ENCODE measurements at places on chromosomes 12 and 14.
A peak's percentile ranks its signal among the peaks of the same experiment; 100 is the strongest.

DNA sequence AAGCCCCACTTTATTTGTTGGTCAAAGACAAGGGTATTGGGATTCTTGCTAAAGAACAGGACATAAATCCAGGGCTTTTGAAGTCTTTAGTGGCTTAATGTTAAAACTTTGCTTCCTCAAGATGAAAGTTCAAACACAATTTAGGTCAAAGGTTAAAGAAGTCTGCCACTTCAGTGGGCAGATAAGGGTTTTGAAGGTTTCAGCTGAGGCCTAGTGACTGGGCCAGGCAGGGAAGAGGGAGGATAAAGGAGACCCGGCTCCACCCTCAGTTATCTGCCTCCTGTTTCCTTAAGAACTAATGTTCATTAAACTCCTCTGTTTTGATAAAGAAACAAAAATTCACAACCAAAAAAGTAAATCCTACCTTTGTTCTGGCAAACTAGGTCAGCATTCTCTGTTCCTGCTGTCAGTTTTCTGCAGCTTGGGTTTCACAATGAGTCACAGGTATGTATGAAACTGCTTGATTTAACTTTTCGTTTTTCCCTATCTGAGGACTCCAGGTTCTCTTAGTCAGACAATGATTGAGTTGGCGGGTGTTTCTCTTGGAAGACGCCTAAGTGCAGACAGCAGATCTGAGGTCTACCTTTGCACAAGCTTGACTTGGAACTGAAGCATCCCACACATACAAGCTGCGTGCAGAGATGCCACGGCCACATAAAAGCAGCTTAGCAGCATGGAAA, 208.3 kb downstream of the EXOC5 start:
- no peak for DNase-seq

DNA sequence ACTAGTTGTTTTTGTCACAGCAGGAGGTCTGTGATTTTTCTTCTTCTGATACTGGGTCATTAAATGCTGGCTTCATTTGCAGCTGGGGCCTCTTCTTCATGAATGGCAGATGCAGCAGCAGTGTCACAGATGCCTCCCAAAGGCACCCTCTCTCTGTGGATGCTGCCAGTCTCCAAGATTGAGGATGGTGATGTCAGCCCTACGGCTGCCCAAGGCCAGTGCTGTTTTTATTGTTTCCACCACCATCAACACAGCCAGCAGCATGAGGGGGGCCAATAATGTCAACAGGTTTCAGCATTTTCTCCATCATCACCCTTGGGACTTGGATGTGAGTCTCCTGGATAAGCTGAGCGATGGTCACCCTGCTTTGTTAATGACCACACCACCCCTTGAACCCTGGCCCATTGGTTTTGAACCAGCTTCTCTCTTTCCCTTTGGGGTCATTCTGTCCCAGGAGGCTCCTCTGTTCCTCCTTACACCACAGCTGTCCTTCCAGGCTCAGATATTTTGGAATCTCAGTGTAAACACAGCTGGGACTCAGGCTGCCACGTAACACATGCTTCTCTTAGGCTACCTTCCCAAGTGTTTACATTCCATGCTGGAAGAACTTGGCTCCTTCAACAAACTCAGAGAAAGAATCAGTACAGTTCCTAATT, 151.7 kb upstream of the DDHD1 start:
- DNase-seq: no peak

- no peak for DNase-seq
These were observed 1.7 kb downstream of the DYNC1H1 start for GRCh38 chr14:101965770-101966722.

DNA sequence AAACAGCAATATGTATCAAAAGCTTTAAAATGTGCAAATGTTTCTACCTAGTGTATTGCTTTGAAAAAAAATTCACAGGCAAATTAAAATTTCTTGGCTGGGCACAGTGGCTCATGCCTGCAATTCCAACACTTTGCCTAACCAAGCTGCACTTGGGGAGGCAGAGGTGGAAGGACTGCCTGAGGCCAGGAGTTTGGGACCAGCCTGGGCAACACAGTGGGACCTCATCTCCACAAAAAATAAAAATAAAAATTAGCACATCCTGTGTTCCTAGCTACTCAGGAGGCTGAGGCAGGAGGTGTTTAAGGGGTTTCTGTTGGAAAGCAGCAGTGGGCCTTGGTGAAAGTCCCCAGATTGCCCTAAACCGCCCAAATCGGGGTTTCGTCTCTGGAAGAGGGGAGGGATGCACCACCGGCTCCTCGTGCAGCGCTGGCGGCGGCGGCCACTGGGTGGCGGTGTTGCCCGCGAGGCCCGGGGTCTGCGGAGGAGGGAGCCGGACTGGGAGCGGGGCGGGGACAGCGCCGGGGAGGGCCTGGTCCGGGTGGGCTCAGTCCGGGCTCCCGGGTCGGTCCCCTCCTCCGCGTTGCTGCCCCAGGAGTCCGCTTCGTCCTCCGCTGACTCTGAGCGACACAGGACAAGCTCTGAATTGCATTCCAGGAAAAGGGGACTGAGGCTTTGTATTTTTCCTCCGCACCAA, 265.6 kb downstream of the AACS start:
- DNase-seq: peak; percentile 85

- no peak for DNase-seq
These were observed 2.0 kb downstream of the RAP1B start for GRCh38 chr12:68612697-68613096.

GRCh38 chr12:119071638-119072231, 90.4 kb downstream of the SRRM4 start:
- no peak for DNase-seq

DNA sequence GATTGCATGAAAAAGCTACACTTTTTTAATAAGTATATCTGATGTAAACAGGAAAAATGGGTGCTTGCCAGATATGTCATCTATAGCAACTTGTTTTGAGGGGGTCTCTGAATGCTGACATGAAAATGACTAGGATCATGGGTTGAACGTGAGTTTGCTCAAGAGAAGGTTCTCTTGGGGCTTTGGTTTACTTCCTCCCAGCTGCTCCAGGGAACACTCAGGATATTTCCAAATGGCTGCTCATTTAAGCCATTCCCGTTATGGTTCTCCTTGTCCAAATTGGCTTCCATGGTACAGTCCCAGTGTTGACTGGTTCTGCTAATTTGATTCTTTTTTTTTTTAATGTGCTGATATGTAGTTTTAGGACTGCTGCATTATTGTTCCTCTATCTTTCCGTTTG, 118.3 kb downstream of the ETV6 start:
- no peak for DNase-seq

- no peak for DNase-seq
These were observed 140.4 kb downstream of the CHST11 start for GRCh38 chr12:104596898-104597843.

GRCh38 chr14:69594846-69595245, 16.6 kb upstream of the SUSD6 start:
- no peak for DNase-seq

- DNase-seq: no peak
These were observed 1126.7 kb downstream of the AACS start for GRCh38 chr12:126191949-126192348.

- no peak for DNase-seq
These were observed 23.5 kb downstream of the UNC79 start for GRCh38 chr14:93454224-93454623.

DNA sequence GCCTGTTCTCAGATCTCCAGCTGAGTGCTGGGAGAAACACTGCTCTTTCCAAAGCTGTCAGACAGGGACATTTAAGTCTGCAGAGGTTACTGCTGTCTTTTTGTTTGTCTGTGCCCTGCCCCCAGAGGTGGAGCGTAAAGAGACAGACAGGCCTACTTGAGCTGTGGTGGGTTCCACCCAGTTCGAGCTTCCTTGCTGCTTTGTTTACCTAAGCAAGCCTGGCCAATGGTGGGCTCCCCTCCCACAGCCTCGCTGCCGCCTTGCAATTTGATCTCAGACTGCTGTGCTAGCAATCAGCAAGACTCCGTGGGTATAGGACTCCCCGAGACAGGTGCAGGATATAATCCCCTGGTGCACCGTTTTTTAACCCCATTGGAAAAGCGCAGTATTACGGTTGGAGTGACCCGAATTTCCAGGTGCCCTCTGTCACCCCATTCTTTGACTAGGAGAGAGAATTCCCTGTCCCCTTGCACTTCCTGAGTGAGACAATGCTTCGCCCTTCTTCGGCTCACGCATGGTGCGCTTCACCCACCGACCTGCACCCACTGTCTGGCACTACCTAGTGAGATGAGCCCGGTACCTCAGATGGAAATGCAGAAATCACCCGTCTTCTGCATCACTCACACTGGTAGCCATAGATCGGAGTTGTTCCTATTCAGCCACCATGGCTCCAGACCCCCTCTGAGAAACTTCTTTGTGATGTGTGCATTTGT, 650.3 kb upstream of the ALG10B start:
- no peak for DNase-seq

GRCh38 chr14:61281948-61282275, 774 bp upstream of the TMEM30B start:
- no peak for DNase-seq

DNA sequence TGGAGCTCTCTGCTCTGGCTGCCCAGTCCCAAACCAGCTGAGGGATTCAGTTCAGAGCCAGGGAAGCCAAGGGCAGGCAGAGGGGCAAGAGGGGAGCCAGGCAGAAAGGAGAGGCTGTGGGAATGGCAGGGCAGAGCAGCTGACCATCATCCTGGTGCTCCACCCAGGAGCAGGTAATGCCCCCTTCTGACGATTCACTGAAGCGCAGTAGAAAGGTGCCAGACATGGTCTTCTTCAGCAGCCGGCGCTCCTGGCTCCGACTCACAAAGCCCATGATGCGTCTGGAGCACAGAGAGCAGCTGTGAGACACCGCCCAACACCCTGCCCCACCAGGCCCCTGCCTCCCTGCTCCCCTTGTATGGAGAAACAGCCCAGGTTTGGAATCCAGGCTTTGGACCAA, 8.0 kb downstream of the IL23A start:
- no peak for DNase-seq

DNA sequence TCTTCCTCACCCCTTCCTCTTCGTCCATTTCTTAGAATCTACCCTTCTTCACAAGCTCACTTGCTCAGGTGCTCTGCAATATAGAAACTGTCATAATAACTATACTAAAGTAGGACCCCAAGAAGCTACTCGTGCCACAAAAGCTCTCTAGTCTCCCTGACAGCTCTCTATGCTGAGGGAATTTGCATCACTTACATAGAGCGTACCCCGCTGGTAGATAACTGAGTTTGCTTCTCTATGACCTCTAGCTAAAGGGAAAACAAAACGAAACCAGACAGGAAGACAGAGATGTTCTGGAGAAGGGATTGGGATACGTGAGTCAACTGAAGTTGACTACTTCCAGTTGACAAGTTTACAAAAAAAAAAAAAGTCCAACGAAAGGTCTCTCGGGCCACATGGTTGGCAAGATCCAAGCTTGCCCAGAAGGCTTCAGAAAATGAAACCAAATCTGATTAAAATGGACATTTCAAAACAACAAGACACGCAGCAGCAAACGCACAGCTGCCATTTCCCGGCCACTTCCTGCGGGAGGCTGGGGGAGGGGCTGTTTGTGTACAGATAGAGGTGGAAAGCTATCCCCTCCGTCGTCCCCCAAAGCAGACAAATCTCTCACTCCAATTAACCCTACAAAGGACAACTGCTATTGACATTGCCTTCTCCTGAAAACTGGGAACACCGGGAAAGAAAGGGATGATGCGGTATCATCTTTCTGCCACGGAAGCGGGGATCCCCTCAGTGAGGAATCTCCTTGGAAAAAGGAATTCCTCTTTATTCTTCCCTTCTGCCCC, 1.3 kb downstream of the BAZ2A start:
- DNase-seq: peak; percentile 39

- DNase-seq: peak; percentile 63
These were observed 18.8 kb upstream of the GAS2L3 start for GRCh38 chr12:100554608-100555077.

GRCh38 chr12:70408004-70408790, 42.1 kb downstream of the KCNMB4 start:
- DNase-seq: no peak

DNA sequence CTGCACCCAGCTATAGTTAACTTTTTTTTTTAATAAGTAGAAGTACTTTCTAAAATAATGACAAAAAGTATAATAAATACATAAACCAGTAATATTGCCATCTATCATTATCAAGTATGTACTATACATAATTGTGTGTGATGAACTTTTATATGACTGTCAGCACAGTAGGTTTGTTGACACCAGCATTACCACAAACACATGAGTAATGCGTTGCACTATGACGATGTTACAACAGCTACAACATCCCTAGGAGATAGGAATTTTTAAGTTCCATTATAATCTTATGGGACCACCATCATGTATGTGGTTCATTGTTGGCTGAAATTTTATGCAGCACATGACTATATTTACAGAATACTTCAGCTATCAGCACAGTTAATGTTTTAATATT, 62.9 kb upstream of the VSX2 start:
- DNase-seq: no peak

DNA sequence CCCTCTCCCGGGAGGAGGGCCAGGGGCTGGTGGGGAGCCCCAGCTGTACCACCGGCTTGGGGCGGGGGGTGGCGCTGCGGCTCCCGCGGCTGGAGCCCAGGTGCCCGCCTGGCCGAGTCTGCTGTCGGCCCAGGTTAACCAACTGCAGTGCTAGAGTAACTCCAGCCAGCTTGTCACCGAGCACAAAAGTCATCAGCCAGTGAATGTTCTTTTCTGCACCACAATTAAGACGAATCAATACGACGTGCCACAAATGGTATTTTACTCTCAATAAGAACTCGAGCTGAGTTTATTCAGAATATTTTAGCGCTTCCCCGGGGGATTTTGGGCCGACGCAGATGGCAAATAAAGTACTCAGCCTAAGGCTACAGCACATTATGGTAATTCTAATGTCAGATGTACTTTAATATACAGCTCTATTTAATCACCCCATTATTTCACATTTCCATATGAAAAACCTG, 83.2 kb downstream of the BCL11B start:
- no peak for DNase-seq

GRCh38 chr12:67659292-67659691, 10.7 kb downstream of the DYRK2 start:
- DNase-seq: no peak

GRCh38 chr14:63705561-63706070, 22.2 kb downstream of the SGPP1 start:
- DNase-seq: no peak

DNA sequence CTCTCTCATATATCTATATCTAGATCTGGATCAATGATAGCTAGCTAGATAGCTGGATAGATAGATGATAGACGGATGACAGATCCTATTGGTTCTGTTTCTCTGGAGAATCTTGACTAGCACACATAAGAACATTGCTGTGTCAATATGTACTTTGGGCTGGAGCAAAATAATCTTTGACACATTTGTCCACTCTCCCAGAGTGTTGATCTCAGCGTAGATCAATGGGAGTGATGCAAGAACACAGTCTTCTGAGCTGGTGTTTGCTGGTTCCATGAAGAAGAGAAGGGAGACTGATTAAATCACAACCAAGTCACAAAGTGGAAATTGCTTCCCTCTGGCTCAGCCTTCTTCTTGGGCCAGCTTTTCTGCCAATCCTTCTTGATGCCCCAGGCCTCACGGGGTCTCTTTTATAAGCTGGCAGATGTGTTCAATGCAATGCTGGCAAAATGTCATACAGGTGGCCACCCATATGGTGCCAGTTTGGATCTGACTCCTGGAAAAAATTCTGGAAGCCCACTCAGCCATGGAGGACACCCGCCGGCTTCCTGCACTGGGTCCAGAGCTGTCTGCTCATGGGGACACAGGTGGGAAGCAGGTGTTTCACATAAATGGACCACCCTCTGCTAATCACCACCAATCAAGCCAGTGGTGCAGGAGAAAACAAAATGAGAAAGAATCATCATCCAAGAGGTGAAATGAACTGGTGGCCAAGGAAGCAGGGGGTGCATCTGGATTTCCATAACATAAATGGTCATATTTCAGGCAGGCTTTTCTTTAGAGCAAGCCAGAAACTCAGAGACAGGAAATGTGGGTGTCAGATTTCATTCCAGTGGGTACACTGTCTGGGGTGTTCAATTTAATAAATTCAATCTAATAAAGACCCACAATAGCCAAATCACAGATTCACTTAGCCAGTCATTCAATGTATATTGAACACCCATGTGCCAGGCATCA, 310.3 kb downstream of the DPF3 start:
- DNase-seq: no peak
